Stimulated activated CD4-positive, alpha-beta T cell treated with anti-CD3 and anti-CD28 coated beads, Interleukin-1b, Interleukin-23, amount 100 ng/mL, for 1 hour (primary cell): ENCODE measurements at places on chromosomes 12 and 14.

DNA sequence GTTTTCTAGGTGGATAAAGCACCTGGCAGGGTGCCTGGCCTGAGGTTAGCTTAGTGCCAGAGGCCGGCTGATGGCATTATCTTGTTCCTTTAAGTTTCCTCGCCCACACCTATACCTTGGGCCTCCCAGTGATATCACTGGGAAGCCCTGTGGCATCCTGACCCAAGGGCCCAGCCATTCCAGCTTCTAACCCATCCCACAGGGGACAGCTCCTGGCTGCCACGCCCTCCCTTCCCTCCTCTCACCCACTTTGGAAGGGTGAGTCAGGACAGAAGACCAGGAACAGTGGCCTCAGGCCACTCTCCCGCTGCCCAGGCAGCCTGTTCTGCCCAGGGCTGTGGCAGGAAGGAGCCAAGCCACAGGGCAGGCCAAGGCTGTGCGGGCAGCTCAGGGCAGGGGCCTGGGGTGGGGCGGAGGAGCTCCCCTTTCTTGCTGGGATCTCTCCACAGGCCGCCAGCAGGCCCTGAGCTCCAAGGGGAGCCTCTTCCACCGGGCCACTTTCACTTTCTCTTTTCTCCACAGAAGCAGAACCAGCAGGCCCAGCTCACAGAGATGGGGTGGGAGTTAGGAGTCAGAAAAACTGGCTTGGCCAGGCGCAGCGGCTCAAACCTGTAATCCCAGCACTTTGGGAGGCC, 75.1 kb downstream of the IRF2BPL start:
- DNase-seq, result no peak

- DNase-seq, result no peak
Observed at GRCh38 chr12:57372233-57372632, 58.6 kb downstream of the R3HDM2 start.

GRCh38 chr12:48121522-48121921, 2.4 kb downstream of the PFKM start:
- DNase-seq, result no peak

DNA sequence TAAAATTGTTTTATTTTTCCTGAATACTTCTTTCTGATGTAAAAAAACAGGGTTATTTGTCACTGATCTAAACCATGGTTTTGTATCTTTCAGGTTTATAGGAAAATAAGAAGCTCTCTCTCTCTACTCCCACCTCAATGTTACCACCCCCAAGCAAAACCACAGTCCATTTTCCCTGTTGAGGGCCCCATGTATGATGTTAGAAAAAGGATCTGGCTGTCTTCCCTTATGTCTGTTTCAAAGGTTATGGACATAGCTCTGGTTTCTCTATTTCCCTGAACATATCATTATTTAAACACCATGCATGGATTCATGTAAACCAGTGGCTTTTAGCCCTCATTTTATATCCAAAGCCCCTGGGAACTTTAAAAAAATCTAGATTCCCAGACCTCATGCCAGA, 649.0 kb upstream of the TBX3 start:
- DNase-seq, result no peak

DNA sequence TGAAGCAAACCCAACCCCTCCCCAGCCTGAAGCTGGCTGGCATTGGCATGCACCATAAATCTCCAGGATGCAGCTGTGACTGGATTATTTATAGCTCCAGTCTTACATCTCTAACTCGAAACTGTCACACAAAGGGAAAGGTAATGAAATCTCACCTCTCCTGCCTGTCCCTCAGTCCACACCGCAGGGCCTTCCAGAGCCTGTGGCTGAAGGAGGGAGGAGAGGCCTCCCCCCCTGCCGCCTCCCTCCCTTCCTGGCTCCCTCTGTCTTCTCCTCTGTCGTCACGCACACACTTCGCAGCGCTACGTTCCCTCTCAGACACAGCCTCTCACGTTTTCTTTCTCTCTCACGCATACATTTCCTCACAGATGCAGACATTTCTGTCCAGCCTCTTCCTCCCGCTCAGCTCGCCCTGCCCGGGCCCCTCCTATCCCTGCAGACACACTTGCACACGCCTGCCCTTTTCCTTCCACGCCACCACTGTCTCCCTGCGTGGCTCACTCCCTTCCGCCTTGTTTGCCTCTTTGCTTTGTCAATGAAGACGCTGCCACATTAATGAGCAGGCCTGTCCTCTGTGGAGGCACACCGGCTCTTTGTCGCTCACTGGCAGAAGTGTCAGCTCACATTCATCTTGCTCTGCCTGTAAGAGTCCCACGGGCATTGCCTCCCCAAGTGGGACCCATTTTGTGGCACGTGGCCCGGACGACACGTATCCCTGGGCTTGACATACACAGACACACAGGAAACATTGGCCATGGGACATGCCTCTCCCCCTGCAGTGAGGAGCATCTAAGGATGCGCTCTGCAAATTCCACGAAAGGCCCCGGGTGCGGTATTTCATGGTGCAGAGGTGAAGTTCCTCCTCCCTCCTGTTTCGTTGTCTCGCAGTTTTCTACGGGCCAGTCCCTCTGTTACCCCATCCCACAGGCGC, 27.9 kb downstream of the IRF2BPL start:
- DNase-seq, result no peak

DNA sequence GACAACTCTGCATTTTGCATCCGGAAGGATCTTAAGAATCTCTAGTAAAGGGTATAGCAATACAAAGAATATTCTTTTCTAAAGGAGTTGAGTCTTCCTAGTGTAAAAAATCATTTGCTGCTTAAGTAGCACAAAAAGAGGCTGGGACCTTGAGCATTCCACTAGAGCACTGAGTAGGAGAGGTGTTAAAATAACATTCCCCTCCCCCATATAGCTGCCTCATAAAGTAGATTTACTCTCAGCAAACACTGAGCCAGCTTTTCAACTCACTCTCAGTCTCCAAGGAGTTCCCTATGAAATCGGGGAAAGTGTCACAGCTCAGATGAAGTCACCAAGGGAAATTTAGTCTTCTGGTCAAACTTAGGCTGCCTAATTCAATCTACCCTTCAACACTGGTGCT, 592.7 kb downstream of the ETNK1 start:
- DNase-seq, result no peak

GRCh38 chr12:49061157-49061650, 610 bp upstream of the KMT2D start:
- DNase-seq, result no peak

- no peak for DNase-seq
Observed at GRCh38 chr12:82787016-82787415, 100.3 kb downstream of the TMTC2 start.

DNA sequence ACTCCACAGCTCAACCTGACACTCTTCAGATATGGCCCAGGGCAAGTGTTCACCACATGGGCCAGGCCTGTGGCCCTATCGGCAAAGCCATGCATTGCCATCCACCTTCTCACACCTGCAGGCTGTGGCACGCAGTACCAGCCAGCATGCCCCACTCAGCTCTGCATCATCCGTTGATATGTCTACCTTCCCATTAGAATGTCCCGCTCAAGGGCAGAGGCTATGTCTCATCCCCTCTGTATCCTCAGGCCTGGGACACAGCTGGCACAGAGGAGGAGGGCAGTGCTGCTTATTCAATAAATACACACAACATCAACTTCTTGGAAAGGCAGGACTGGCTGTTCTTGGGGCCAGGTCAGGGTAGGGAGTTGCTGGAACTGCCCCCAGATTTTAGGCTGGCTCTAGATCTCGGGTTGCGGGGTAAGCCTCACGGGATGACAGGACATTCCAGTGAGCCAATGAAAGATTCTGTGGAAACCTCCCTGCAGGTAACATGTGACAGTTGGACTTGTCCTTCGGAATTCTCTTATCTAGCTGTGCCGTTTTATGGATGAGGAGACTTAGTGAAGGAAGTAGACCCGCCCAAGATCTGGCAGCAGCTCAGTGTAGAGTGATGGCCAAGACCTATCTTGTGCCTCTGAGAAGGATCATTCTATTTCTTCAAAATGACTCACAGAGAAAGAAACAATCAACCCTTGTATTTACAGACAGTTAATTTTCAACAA, 25.6 kb downstream of the SYNE3 start:
- DNase-seq, result no peak

DNA sequence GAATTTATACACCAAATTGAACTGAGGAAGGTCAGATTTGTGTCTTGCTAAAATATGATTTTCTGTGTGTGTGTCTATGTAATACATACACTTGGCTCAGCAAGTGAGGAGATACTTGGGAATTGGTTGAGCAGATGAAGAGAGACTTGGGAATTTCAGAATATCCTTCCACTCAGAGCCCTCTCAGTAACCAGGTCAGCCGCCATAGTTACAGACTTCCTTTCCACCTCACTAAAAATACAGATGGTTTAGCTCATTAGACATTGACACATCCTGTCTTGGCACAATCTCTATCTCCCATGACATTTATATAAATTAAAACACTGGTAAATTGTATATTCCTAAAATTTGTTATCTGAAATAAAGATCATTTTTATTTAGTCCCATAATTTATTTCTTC, 15.9 kb downstream of the PIK3C2G start:
- no peak for DNase-seq

GRCh38 chr14:88225721-88226120, 97.3 kb downstream of the KCNK10 start:
- no peak for DNase-seq

DNA sequence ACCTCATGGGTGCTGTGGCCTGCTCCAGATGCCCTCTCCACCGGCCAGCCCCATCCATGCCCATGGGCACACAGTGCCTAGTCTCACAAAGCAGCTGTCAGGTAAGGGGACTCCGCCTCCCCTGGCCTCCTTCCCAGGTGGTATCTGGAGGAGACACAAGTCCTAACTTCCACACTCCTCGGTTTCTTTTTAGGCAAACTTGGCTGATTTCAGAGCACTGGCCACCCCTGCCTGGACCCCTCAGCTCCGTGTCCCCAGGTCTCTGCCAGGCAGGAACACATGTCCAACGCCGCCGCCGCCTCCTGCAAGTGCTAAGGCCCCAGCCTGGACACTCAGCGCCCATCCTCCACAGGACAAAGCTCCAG, 324.1 kb upstream of the DIO3 start:
- DNase-seq, result no peak

DNA sequence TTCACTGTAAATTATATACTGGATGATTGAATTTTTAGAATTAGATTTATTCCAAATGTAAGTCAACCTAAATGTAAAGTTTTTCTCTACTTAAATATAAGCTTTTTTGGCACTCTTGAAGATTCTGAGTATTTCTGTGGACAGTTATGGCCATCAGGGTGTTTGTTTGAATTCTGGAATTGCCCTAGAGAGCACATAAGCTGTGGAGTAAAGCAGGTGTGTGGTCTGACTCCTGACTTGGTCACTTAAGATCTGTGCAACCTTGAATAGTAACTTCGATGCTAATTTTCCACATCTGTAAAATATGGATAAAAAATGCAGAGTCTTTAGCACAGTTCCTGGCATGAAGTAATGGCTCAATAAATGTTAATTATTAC, 64.4 kb downstream of the FUT8 start:
- DNase-seq, result no peak

DNA sequence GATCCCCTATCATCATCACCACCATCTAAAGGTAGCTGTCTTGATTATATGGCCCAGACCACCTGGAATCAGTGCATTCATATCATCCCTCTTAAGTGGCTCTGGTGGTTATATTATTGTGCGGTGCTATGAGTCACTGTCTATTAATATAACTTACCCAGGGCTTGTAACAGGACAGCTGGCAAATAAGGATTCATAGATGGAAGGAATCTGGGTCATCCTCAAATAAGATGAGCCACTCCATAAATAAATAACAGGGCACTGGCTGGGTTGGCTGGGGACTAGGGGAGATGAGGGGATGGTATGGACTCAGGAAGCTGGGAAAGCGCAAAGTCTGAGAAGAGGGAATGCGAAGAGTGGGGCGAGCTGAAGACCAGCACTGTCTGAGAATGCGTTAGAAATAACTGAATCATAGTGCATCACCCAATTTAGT, 216.1 kb downstream of the NUAK1 start:
- DNase-seq, result no peak

GRCh38 chr14:100018482-100018881, 46.7 kb upstream of the EVL start:
- no peak for DNase-seq

GRCh38 chr12:3988519-3989217, 115.5 kb upstream of the PARP11 start:
- no peak for DNase-seq

DNA sequence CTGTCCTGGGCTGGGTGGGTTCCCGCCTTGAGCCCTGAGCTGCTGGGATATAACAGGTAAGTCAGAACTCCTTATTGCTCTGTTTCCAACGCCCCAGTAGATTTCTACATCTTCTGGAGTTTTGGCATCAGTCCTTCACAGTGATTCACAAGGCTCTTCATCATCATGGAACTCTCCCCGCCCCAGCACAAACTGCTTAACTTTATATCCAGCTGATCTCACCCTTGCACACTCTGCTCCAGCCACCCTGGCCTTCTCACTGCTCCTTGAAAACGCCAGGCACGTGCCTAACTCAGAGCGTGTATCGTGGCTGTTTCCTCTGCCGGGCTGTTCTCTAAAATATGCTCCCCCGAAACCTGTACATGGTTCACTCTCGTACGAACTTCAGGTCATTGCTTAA, 264.9 kb downstream of the NOVA1 start:
- DNase-seq, result no peak

GRCh38 chr12:6494968-6495367, 1.1 kb downstream of the NCAPD2 start:
- no peak for DNase-seq

- no peak for DNase-seq
Observed at GRCh38 chr12:67940780-67941243, 48.4 kb upstream of the IFNG-AS1 start.

DNA sequence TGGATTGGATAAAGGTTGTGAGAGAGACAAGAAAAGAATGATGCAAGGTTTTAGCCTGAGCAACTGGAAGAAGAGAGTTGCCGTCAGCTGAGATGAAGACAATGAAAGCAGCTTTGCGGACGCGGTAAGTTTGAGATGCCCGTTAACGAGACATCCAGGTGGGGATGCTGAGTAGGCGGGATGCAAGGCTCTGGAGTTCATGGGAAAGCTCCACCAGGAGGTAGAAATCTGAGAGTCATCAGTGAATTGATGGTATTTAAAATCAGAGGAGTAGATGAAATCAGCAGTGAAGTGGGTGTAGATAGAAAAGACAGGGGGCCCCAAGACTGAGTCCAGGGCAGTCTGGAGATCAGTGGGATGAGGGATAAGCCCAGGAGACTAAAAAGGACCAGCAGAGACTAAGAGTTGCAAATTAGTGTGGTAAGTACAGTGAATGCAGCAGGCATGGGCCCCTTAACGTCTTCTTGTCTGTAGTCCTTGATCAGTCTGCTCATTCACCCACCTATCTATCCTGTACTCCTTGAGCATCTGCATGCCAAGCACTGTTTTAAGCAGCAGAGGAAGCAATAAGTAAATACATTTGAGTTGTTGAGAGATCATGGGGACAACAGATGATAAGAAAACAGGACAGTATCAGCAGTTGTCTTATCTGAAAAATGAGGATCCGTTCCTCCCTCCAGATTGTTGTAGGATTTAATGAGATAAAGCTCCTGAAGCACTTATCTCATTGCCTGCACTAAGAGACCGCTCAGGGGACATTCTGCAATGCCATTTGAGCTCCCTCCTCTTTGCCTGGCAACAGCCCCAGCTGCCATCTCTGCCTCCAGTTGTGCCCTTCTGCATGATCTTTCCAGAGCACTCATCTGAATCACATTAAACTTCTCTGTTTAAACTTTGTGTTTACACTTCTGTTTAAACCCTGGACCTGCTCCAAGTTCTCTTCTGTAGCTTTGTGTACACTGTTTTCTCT, 91.5 kb downstream of the APAF1 start:
- no peak for DNase-seq

GRCh38 chr12:25089738-25090137, 105.2 kb downstream of the DNAI7 start:
- no peak for DNase-seq

GRCh38 chr12:27334042-27334720, 1.5 kb downstream of the BMAL2 start:
- DNase-seq, result no peak
